ENCODE measurements at places on chromosomes 5 and 9. TPM values are rescaled to one million over a fixed set of nuclear protein-coding genes. Genes with fewer than 3 reads are reported as not detected.

CCL27 gene
- 1.1 TPM for polyA plus RNA-seq

ZNF169 gene
- polyA plus RNA-seq, result 3.7 TPM

INSL4 gene
- polyA plus RNA-seq, result not detected

- no peak overlapping the region for H3K4me3 ChIP-seq
- no peak for DNase-seq
- H3K27me3 ChIP-seq, result no peaks in the 10 kb centered on the region
- no peaks in the 10 kb centered on the region for H3K36me3 ChIP-seq
- H3K27ac ChIP-seq, result no peak overlapping the region
Measured at GRCh38 chr5:178637356-178638074, 10.7 kb upstream of the CLK4 start.

GRCh38 chr9:98808875-98809274, 1.4 kb downstream of the GALNT12 start:
- no peak overlapping the region for H3K4me3 ChIP-seq
- no peaks in the 10 kb centered on the region for H3K27me3 ChIP-seq
- no peak for DNase-seq
- H3K4me1 ChIP-seq, result peaks cover 34% of the 10 kb centered on the region
- H3K27ac ChIP-seq, result no peak overlapping the region

- H3K4me1 ChIP-seq, result no peaks in the 10 kb centered on the region
- no peaks in the 10 kb centered on the region for H3K36me3 ChIP-seq
- no peak overlapping the region for H3K27ac ChIP-seq
Measured at GRCh38 chr5:27706832-27707231, 668.4 kb upstream of the CDH9 start.

GRCh38 chr5:88889189-88890069, 6.4 kb upstream of the MEF2C start:
- DNase-seq, result no peak
- peaks cover under 1% of the 10 kb centered on the region for H3K4me1 ChIP-seq
- H3K27ac ChIP-seq, result no peak overlapping the region

- H3K4me3 ChIP-seq, result no peak overlapping the region
- DNase-seq, result no peak
- no peaks in the 10 kb centered on the region for H3K36me3 ChIP-seq
- no peaks in the 10 kb centered on the region for H3K27me3 ChIP-seq
Measured at GRCh38 chr5:93296338-93296737, 284.7 kb downstream of the NR2F1-AS1 start.

GRCh38 chr5:136890431-136891148, 525.2 kb upstream of the TRPC7 start:
- peaks cover 7% of the 10 kb centered on the region for H3K27me3 ChIP-seq
- H3K36me3 ChIP-seq, result no peaks in the 10 kb centered on the region
- no peaks in the 10 kb centered on the region for H3K4me1 ChIP-seq

DNA sequence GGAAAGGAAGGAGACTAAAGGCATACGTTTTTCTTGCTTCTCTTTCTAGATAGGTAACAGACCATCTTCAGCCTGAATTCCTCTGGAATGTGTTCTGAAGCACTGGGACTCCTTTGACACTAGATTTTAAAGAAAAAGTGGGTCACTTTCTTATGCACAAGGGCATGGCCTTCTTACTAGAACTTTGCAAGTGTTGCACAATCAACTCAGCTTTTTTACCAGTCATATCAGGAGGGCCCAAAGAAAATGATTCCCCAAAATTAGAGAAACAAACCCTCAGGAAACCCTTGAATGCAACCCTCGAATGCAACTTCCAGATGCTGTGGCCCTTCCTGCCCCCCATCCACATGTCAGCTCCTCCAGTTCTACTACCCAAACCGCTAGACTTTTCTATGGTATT, 93.9 kb downstream of the YTHDC2 start:
- no peak overlapping the region for H3K4me3 ChIP-seq
- H3K27ac ChIP-seq, result no peak overlapping the region
- H3K4me1 ChIP-seq, result no peaks in the 10 kb centered on the region
- no peaks in the 10 kb centered on the region for H3K36me3 ChIP-seq
- H3K27me3 ChIP-seq, result no peaks in the 10 kb centered on the region

- no peaks in the 10 kb centered on the region for H3K36me3 ChIP-seq
- no peak for DNase-seq
- H3K27ac ChIP-seq, result no peak overlapping the region
Measured at GRCh38 chr5:33153831-33154230, 286.9 kb upstream of the TARS1 start.

DNA sequence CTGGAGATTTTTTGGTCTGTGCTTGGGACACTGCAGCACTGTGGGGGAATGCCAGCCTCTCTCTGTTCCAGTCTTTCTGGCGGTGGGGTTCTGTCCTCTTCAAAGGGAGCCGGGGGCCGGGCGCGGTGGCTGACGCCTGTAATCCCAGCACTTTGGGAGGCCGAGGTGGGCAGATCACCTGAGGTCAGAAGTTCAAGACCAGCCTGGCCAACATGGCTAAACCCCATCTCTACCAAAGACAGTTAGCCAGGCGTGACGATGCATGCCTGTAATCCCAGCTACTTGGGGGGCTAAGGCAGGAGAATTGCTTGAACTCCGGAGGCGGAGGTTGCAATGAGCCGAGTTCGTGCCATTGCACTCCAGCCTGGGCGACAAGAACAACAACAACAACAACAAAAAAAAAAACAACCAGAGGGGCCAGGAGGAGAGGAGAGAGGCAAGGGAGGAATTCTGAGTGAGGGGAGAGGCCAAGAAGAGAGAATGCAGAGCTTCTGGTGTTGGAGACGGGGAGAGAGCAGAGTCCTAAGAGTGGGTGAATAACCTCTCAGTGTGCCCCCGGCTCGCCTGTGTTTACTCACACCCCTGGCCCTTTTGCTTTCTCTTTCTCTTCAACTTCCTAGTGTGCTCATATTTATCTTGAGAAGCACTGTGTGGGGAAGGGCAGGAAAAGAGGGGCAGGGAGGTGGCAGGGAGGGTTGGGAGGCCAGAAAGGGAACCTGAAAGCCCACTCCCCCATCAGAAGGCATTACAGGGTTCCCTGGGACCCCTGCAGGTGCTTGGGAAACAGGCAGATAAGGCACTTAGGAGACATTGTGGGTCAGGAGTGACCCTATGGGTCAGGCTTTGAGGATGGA, 3.2 kb upstream of the SET start:
- H3K27ac ChIP-seq, result peak overlapping the region; percentile 99
- DNase-seq, result no peak
- H3K4me3 ChIP-seq, result peak overlapping the region; percentile 98
- H3K4me1 ChIP-seq, result peaks cover 32% of the 10 kb centered on the region

All from keratinocyte (primary cell).